ENCODE measurements at places on chromosomes 16 and 17. TPM values are rescaled to one million over a fixed set of nuclear protein-coding genes. Genes with fewer than 3 reads are reported as not detected.

Gene ACAP1
- 27.0 TPM for total RNA-seq

Gene KRTAP9-2
- not detected for total RNA-seq

- no peak for DNase-seq
- no peaks in the 10 kb centered on the region for H3K4me1 ChIP-seq
- no peak overlapping the region for H3K27ac ChIP-seq
- peaks cover 2% of the 10 kb centered on the region for H3K36me3 ChIP-seq
- no peak overlapping the region for H3K4me3 ChIP-seq
Measured at GRCh38 chr16:47363761-47364160, 97.1 kb downstream of the ITFG1 start.

DNA sequence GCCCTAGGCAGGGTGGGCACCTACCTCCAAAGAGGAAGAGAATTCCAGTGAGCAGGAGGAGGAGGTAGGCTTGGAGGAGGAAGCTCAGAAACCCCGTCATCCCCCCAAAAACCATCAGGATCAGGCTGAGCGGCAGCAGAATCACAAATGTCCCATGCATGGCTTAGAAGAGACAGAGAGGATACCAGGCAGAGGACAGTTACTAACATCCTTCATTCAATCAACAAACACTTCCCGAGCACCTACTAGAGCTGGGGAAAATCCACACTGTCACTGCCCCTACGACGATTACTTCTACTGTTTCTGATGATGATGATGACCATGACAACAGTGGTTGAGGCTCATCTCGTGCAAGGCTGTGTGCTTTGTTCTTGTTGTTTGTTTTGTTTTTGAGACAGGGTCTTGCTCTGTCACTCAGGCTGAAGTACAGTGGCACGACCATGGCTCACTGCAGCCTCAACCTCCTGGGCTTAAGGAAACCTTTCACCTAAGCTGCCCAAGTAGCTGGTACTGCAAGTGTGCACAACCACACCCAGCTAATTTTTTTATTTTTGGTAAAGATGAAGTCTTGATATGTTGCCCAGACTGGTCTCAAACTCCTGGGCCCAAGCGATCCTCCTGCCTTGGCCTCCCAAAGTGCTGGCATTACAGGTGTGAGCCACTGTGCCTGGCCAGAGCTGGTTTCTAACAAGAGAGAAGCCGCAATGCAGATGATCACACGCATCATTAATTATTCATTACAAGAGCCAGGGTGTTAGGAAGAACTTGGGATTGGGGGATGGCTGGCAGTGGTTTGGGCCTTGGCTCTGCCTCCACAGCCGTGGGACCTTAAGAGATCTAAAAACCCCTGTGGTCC, 18.0 kb downstream of the TMEM114 start:
- no peaks in the 10 kb centered on the region for H3K36me3 ChIP-seq
- H3K27me3 ChIP-seq, result peaks cover 5% of the 10 kb centered on the region
- H3K4me1 ChIP-seq, result peaks cover 3% of the 10 kb centered on the region
- no peak overlapping the region for H3K4me3 ChIP-seq
- no peak for DNase-seq

GRCh38 chr16:83305092-83305491, 502.7 kb upstream of the HSBP1 start:
- H3K4me3 ChIP-seq, result no peak overlapping the region
- no peaks in the 10 kb centered on the region for H3K27me3 ChIP-seq
- no peaks in the 10 kb centered on the region for H3K36me3 ChIP-seq

DNA sequence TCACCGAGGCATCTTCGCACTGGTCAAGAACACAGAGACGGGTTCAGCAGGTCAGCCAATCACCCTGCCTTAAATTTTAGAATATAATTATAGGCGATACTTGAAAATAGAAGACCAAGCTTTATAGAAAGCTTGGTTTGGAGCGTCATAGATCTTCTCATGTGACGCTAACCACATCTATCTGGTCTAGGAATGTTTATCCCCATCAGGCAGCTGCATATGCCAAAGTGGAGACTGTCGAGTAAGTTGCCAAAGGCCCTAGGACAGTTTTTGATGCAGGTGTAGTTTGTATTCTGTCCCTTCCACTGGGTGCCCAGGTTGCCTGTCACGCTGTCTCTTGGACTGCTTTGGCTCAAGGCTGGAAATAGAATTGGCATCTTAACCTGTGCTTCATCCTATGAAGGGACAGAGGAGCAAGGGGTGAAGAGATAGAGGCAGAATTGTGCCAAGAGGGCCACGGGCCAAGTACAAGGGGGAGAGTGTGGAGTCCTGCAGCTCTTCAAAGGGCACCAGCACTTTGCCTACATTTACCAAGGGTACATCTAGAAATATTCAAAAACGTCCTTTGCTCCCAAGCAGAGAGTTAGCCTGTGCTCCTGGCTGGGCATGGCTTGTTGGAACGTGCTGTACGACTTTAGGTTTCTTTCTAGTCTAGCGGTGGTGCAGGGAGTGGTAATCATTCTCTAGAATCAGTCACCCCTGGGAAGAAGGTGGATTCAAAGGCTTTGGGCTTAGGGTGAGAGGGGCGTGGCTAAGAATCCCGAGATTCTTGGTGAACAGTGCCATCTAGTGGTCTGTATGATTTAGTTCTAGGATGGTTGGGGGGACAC, 5.3 kb upstream of the WIPI1 start:
- H3K4me1 ChIP-seq, result peaks cover 8% of the 10 kb centered on the region
- DNase-seq, result peak; percentile 89
- peak overlapping the region; percentile 56 for H3K27ac ChIP-seq
- no peaks in the 10 kb centered on the region for H3K27me3 ChIP-seq
- H3K4me3 ChIP-seq, result no peak overlapping the region

GRCh38 chr16:557463-558297, 2.5 kb upstream of the PRR35 start:
- H3K4me1 ChIP-seq, result no peaks in the 10 kb centered on the region
- DNase-seq, result no peak
- no peak overlapping the region for H3K27ac ChIP-seq
- no peak overlapping the region for H3K4me3 ChIP-seq
- peaks cover 39% of the 10 kb centered on the region for H3K27me3 ChIP-seq

Data from lung (tissue), 17 donors.